Heart right ventricle (tissue), 16 donors: ENCODE measurements at places on chromosomes 2 and 18. TPM values are rescaled to one million over a fixed set of nuclear protein-coding genes. Genes with fewer than 3 reads are reported as not detected.

DNA sequence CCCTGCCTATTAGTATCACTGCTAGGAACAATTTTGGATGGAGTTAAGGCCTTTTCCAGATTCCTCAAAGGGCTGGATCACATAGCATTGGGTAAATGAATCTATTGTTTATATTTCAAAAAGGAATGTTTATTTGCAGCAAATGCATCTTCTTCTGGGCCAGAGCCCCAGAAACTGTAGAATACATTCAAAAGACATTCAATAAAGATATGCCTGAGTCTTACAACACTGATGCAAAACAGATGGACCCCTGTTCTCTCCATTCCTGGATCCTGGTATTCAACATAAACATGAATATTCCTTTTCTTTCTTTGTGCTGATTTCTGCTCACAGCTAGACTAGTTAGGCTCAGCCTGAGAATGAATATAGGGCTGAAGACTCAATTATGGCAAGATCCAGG, 227.2 kb upstream of the KLHL29 start:
- DNase-seq, result no peak

GRCh38 chr2:74515981-74516633, 1.9 kb downstream of the TLX2 start:
- peak; percentile 69 for DNase-seq

ACAA2 gene
- 119 TPM for polyA plus RNA-seq

DNA sequence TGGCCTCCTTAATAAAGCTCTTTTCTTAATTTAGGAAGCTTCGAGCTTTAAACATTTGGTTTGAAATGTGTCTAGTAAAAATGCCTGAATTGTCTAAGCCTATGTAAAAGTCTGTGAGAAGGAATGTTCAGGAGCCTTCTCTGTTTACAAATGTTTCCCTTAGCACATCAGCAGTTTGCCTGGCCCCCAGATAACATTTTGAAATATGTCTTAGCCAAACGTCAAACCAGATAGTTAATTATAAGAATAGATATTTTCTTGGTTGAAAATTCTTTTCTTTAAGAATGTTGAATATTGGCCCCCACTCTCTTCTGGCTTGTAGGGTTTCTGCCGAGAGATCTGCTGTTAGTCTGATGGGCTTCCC, 498.6 kb downstream of the CCDC85A start:
- DNase-seq, result no peak

GRCh38 chr2:71692621-71693277, 239.4 kb downstream of the DYSF start:
- DNase-seq, result no peak

DNA sequence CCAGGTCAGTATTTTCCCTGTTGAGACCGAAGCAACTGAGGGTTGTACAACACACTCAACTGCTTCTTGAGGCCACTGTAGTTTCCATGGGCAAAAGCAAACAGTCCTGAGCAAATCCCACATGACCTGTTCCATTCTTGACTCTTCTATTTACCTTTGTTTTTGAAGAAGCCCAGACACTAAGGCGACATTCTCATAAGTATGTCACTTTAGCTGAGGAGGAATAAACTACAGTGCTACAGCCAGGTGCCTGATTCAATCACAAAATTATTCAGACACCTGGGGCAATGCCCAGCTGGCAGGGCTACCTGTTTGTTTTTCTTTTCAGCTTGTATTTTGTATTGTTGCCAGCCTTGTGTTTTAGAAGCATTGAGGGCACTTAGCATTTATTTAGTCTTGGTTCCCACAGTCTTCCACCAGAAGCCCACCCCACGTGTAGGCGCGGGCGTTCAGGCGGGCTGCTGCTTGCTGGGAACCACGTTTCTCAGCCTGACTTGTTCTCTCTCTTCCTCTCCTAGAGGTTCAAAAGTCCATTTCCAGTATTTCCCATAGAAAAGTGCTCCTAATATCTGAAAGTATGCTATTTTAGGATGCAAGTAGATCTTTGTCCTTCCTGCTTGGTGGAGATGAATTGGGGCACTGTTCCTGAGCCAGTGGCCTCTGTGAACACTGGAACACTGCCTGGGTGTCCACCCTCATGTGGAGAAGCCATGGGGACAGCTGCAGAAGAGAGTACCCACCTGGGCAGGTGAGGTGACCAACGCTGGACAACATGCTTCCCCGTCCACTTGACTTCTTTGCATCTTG, 99.0 kb upstream of the COPS8 start:
- DNase-seq, result no peak

- DNase-seq, result no peak
Observed at GRCh38 chr18:22189449-22190166, 20.2 kb downstream of the GATA6 start.

- peak; percentile 61 for DNase-seq
Observed at GRCh38 chr2:20962939-20963557, 80.8 kb downstream of the APOB start.

GLI2 gene
- 0.80 TPM for polyA plus RNA-seq

PLEK gene
- 1.2 TPM for polyA plus RNA-seq

DNA sequence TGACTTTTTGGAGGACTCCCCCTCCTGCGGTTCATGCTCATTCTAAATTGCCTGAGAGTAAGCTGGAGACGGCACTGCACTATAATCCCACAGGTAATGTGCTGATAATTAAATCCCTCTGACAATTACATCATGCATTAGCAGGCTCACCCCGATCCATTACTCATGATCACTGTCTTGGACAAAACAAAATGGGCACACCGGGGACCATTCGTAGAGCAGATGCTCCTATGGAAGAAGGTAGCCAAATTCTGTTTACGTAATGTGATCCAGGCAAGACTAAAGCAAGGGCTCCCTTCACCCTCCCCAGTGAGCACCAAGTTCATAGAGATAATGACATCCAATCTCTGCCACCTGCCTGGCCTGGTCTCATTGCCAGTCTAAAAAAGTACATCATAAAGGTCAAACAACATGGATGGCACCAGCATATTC, 657.1 kb upstream of the SOX11 start:
- DNase-seq, result no peak

DNA sequence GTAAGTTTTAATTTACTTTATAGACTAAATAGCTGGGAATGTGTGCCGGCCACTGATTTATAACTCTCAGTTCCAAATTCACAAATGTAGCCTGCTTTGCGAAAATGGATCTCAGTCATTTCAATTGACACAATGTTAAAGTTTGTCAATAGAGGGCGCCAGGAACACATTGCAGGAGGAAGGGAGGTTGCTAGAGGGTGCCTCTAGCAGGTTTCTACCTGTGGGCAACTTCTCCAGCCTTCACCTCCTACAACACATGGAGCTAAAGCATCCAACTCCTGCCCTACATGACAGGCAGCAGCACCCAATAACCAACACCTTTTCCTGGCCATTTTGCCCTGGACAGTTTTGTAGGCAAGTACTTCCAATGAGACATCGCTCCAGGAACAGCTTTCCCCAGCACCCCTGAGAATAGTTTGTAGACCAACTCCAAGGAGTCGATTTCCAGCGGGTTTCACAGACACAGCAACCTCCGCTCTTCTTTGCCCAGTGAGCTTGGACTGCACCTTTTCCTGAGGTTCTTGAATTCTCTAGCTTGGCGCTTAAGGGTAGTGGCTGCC, 784.8 kb upstream of the CDH2 start:
- peak; percentile 5 for DNase-seq

- no peak for DNase-seq
Observed at GRCh38 chr18:45439851-45440645, 175.2 kb upstream of the SLC14A2 start.

GRCh38 chr2:45331410-45331786, 279.7 kb downstream of the SRBD1 start:
- DNase-seq, result no peak

DNA sequence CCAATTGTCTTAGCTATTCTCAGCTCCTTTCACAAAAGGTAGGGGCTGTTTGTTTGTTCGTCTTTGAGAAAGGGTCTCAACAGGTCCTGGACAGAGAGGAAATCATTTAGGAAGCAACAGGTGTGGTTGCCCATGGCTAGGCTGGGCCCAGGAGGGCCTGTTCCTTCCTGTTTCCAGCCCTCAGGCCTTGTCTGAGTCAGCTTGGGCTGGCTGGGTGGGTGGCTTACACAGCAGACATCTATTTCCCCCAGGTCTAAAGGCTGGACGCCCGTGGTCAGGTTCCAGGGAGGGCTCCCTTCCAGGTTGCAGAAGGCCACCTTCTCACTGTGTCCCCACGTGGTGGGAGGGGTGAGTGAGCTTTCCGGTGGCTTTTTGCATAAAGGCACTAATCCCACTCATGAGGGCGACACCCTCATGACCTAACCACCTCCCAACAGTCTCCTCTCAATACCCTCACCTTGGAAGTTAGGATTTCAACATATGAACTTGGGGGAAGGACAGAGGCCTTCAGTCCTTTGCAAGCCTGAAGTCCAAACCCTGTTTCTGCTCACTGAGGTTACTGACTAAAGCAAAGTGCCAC, 45.5 kb downstream of the ARHGEF4 start:
- no peak for DNase-seq

DNA sequence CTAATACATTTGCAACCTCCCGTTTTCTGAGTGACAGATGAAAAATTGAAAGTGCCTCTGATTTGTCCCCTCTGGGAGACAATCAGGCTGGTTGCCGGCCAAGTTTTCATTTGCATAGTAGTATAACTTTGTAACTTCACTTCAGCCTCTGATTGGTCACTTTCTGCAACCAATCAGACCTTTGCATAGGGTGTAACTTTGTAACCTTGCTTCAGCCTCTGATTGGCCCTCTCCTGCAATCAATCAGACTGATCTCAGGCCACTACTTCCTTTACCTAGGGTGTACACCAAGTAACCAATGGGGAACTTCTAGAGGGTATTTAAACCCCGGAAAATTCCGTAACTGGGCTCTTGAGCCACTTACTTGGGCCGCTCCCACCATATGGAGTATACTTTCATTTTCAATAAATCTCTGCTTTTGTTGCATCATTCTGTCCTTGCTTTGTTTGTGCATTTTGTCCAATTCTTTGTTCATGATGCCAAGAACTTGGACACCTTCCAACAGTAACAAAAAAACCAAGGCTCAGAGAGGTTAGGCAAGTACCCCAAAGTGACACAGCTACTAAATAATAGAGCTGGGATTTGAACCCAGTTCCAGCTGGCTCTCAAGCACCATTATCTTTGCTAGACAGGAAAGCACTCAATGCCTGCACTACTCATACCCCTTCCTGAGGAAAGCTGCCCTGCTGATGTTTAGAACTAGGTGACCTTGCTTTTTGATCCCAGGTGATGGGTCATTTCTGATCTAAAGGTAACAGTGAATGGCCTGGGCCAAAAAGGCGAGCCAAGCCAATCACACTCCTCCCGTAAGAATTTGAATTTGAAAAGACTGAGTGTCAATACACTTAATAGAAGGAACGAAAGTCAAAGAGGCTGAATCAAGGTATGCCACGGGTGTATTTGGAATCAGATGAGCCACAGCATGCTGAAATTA, 10.9 kb upstream of the MYOM1 start:
- no peak for DNase-seq

GRCh38 chr2:12720278-12720620, 3.5 kb downstream of the TRIB2 start:
- no peak for DNase-seq

ZNF24 gene
- 17.8 TPM for polyA plus RNA-seq

ANKRD29 gene
- 11.5 TPM for polyA plus RNA-seq
